ENCODE measurements at places on chromosomes 7 and 10.

GRCh38 chr10:11713963-11714362 lies 28.2 kb upstream of the ECHDC3 start:
- no peak for DNase-seq

DNA sequence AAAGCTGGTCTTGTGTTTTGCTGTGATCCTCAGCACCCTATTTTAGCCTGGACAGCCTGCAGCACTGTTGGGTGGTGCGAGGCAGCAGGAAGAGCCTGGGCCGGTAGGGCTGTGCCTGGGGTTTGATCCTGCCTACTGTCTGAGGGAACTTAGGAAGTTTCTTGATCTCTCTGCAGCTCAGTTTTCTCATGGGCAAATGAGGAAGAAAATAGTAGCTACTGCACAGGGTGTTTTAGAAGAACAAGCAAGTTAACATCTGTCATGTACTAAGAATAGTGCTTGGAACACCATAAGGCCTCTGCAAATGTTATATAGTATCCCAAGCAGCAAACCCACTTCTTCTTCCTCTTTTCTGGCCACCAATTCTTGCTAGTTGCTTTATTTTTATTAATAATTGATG lies 12.0 kb upstream of the AGR2 start:
- DNase-seq = no peak

DNA sequence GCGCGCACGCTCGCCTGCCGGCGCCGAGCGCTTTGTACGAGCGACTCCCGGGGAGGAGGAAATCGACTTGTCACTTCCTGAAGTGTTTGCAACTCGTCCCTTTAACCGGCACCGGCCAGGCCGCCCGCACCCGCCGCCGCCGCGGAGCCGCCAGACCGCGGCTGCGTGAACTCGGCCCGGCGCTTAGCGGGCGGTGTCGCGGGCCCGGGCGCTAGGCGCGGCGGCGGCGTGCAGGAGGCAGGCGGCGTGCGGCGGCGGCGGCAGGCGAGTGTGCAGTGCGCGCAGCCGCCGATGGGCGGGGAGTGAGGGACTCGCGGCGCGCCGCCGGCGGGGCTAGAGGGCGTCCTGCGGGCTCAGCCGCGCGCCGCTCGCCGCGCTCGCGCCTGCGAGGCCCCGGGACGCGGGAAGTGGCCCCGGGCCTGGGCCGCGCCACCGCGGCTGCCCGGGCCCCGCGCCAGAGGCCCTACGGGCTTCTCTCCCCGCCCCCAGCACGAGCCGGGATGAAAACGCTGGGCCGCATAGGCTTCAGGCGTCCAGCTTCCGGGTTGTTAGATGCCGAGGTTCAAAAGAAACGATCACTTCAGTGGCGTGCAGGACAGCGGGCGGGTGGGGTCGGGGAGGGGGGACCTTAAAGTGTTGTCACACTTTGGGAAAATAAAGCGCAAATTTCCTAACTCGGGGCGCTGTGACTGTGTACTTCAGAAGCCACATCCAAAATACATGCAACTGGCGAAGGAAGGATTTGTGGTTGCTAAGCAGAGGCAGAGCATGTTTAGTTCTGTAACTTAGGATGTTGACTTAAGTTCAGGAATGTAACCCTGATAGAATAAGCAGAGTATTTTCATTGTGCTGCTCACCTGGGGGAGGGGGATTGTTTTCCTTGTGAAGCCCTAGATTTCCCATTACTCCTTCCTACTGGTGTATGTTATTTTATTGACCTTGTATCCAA lies at the start of gene FAM53B:
FAM53B (minus strand) TSS at position 277 of the 949 bp plus-strand sequence. CDS start 37,665 bp downstream, outside the sequence.
- DNase-seq = peak; percentile 89

DNA sequence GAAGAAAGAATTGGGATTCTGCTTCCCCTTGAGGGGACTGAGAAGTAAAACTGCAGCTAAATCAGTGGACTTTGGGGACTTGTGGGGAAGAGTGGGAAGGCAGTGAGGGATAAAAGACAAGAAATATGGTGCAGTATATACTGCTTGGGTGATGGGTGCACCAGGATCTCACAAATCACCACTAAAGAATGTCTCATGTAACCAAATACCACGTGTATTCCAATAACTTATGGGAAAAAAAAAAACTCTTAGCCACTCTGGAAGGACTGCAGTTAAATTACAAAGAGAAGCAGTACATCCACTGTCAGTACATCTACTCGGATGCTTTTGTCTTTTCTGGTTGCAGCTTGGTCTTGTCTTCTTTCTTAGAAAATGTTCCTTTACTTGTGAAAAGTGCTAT lies 27.4 kb upstream of the GOT1 start:
- no peak for DNase-seq

GRCh38 chr10:125679436-125679835 lies 3.5 kb downstream of the TEX36 start:
- no peak for DNase-seq

DNA sequence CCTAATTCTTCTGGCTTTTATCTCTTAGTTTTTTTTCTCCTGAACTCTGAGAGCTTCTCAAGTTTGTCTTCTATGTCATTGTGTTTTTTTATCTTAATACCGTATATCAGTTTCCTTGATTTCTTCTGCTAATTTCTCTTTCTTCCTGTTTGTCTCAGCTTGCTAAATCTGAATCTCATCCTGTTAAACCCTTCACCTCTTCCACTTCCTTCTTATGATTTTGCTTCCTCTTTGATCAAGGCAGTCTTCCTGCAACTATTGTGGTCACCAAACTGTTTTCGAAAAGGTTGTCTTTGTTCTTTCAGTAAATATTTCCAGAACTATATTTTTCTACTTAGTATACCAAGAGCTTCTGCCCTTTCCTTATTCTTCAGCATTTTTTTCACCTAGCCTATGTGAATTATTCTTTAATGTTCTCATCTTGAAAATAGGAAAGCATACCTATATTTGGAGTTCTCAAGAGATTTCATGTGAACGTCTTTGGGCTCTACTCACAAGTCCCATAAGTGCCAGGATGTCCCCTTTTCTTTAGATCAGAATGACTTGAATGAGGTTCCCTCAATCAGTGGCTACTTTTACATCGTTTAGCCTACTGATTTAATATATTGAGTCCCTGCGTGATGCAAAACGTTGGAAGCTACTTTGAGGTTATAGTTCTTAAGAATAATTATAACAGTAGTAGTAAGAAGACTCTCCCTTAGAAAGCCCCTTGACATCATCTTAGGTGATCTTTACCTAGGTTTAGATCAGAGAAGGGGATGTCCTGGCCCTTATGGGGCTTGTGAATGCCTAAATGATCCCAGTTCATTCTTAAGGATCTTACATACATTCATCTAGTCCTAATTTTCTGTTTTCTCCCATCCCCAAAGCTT lies 415.4 kb upstream of the AUTS2 start:
- DNase-seq = no peak

DNA sequence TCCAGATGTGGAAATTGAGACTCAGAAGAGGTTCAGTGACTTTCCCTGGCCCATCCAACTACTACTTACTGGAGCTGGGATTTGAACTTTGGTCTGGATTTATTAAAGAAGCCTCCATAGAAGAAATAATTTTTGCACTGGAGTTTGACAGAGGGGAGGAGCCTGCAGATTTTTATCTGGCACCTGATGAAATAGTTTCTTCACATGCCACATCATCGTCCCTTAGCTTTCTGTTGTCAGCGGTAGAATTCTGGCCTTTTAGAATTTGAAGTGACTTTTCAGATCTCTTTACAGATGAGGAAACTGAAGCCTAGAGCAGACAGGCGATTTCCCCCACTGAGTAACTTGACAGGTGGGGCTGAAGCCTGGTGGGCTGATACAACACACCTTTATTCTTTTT lies 233.5 kb downstream of the LRMDA start:
- no peak for DNase-seq

GRCh38 chr7:38938001-38938485 lies 29.1 kb upstream of the VPS41 start:
- DNase-seq = no peak

DNA sequence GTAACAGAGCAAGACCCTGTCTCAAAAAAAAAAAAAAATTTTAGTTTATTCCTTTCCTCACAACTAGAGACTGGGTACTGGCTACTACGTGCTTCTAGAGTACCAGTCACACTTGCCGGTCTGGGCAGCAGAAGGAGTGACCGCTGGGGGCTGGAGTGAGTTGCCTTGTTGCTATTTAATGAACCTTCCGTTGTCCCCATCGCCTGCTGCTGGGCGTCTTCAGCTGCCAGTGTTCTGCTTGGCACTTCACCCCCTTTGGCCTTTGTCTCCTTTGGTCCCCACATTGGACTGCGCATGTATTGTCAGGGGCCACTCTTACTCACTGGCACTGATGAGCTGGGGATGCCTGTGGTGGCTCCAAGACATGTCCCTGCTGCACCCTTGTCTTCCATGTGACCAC lies 110.6 kb downstream of the CLEC2L start:
- DNase-seq = no peak
